ENCODE measurements at places on chromosomes 4 and X.
A peak's percentile ranks its signal among the peaks of the same experiment; 100 is the strongest.

- DNase-seq: no peak
These were observed 480.1 kb upstream of the FTHL17 start for GRCh38 chrX:31551913-31552312.

- DNase-seq: peak; percentile 48
These were observed 47.3 kb upstream of the TLR3 start for GRCh38 chr4:186021461-186022167.

DNA sequence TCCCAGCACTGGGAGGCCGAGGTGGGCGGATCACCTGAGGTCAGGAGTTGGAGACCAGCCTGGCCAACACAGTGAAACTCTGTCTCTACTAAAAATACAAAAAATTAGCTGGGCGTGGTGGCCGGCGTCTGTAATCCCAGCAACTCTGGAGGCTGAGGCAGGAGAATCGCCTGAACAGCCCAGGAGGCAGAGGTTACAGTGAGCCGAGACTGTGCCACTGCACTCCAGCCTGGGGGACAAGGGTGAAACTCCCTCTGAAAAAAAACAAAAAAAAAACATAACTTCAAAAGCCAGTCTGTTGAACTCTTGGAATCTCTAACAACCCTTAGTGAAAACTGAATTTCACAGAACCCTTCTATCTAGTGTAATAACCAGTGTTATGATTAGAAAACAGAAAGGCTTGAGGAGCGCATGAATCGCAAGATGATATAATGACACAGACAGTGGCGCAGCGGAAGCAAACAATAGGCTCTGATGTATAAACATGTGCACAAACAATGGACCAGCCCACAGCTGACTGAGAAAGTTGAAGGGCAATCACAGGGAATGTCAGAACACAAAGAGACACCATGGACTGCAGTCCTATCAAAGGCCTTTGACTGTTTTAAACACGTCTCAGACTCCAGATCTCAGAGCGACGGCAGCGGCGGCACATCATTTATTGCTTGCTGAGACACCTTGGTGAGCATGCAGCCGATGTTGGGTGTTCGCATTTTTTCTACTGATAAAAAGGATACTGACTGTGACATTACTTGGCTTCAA, 81.6 kb downstream of the NSUN7 start:
- DNase-seq: no peak

- DNase-seq: no peak
These were observed 16.6 kb downstream of the DCUN1D4 start for GRCh38 chr4:51859476-51860031.

- DNase-seq: no peak
These were observed 122.4 kb downstream of the BCOR start for GRCh38 chrX:39975101-39975925.

- peak; percentile 69 for DNase-seq
These were observed 175.9 kb upstream of the RPS6KA3 start for GRCh38 chrX:20442597-20442996.

GRCh38 chr4:20251796-20252655, at the start of gene SLIT2:
TSS of gene SLIT2 (plus strand) at chr4:20251905. CDS start at chr4:20253816, 1,911 bp downstream.
- peak; percentile 90 for DNase-seq

DNA sequence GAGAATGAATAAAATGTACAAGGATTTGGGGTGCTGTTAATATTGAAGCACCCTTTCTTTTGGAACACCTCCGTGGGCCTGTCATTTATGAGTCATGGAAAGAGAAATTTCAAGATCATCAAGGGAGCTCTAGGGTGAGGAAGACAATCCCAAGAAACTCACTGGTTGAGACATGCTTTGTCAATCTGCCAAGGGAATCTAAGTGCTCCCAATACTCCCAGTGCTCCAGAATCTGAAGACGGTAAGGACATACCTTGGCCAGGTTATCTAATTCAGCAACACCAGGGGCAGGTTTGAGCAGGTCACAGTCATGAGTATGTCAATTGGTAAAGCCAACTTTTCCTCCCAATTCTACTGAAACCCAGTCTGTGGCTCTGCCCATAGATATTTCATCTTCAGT, 556.4 kb upstream of the CPEB2 start:
- DNase-seq: no peak

GRCh38 chr4:154024097-154024694, 235.3 kb upstream of the SFRP2 start:
- DNase-seq: no peak

- no peak for DNase-seq
These were observed 9.1 kb downstream of the NEK1 start for GRCh38 chr4:169603312-169603711.

DNA sequence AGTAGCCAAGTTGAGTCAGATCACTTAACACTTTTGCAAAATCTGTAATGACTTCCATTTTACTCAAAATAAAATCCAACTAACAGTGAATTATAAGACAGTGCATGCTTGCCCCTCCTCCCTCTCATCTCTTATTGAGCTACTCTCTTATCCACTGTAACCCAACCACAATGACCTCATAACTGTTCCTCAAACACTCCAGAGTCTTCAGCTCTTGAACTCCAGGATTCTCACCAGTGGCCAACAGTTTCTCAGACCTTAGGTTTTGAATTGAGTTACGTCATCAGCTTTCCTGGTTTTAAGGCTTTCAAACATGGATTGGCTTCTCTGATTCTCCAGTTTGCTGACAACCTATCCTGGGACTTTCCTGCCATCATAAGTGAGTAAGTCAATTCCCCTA, 938.3 kb downstream of the RAB28 start:
- DNase-seq: no peak

DNA sequence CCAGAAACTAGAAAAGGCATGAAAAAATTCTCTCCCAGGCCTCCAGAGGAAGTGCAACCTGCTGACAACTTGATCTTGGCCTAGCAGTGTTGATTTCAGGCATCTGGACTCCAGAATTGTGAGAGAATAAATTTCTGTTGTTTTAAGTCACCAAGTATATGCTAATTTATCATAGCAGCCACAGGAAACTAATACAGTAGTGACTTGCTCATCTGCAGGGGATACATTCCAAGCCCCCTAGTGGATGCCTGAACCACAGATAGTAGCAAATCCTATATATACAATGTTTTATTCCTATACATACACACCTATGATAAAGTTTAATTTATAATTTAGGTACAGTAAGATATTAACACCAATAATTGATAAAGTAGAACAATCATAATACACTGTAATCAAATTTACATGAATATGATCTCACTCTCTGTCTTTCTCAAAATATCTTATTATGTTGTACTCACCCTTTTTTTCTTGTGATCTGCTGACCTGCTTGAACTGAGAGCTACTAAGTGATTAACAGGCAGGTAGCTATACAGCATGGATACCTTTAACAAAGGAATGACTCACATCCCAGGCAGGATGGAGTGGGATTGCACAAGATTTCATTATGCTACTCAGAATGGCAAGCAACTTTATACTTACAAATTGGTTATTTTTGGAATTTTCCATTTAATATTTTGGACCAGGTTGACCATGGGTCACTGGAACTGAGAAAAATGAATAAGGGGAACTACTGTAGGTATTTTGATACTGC, 501.1 kb downstream of the KCNIP4 start:
- DNase-seq: no peak

DNA sequence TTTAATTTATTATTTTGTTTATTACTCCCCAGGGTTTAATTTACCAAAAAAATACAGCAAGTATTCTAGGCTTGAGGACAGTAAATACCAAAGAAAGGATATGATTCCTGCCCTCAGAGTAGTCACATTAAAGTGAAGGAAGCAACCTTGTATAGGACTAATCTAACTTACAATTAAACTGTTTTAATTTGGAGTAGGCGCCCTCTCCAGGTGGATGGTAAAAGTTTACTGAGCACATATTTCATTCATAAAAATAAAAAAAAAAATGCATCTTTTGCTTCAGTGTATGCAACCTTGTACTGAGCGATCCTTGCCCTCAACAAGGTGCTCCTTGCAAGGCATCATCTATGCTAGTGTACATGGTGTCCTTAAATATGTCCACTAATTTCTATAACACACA, 72.0 kb upstream of the MAGEB16 start:
- DNase-seq: no peak

DNA sequence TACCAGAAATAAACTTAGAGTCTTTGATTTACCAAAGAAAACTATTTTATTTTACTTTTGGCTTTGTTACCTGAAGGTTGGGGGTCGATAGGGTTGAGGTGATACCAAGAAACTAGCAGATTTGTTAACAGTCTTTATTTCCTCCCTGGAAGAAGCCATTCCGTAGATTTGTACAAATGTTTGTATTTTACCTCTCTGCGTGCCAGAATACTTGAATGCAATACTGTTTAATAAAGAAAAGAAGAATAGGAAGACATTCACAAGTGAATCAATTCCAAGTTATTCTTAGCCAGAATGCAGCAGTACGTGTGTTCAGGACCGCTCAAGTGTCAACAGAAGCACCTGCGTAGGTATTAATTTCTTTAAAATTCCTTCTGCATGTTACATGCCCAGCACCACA, 260.3 kb upstream of the TENM3 start:
- DNase-seq: no peak

- peak; percentile 21 for DNase-seq
These were observed 56.8 kb upstream of the EXOC1L start for GRCh38 chr4:55762819-55763218.

GRCh38 chrX:68997911-68998310, 167.3 kb downstream of the PJA1 start:
- peak; percentile 75 for DNase-seq

GRCh38 chrX:65607070-65607742, 60.2 kb upstream of the MSN start:
- peak; percentile 40 for DNase-seq

DNA sequence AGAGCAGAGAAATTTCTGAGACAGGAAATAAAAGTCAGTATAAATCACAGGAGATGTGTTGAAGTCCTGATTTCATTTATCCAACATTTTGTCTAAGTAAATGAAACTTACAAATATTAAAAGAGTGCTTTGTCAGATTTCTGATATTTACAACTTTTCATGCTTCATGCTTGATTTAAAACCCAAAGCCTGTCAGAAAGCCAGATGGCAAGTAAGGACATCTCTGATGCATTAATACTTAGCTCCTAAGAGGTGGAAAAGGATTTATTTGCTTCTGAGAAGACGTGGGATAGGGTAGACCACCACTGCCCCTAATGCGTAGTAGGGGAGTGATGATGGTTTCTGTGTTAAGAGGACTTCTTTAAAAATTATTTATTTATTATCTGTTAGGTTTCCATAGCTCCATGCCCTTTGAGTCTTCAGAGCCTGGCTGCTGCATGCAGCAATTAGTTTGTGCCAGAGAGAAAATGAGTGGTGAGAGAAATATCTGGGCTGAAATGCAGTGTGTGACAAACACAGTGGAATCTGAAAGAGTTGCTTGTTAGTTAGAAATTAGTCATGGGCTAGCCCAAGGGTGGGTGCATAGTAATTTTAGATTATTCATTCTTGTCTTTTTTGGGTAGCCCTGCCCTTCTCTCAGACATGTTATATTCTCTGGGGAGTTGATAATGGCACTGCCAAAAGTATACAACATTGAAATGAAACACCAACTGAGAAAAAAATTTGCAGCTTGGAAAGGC, 333.8 kb downstream of the C4orf33 start:
- DNase-seq: peak; percentile 2

- DNase-seq: no peak
These were observed 124.3 kb downstream of the RAB28 start for GRCh38 chr4:13359809-13360208.

DNA sequence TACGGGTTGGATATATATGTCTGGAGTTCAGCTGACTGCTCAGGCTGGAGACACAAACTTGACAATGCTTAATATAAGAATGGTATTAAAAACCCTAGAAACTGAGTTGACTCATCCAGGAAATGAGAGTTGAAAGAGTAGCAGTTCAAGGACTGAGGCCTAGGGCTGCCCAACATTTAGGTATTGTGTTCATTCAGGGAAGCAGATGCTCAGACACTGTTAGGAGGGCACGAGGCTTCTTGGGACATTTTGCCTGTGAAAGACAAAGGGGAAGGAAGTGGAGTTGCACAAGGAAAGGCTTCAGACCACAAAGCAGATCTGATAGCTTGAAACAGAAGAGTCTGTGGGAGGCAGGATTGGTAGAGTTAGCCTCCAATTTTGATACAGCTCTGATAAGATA, 52.0 kb upstream of the HS3ST1 start:
- DNase-seq: no peak

GRCh38 chrX:23871905-23872546, 35.7 kb downstream of the APOO start:
- no peak for DNase-seq

DNA sequence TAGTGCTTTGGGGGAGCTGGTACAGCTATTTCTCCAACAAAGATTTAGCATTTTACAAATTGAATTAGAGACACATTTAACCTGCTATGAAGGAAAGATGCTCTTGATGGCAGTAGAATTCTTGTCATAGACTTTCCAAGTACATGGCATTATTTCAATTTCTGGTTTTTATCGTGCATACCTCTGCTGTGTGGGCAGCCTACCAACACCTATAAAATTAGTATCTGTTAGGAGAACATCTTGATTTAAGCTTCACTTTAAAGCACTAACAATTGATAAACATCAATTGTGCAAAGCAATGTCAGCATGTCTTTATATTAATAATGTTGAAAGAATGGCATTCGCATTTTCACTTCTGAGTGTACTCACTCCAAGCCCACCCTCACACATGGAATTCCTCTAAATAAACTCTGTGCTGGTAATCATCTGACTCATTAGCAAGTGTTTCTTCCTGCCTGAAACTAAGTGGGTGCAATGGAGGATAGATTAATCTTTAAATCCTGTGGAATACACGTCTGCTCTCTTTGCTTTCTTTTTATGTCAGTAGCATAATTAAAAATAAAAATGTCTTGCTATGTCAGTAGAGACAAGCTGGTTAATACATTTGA, 279.8 kb upstream of the MAGEB18 start:
- DNase-seq: peak; percentile 12

GRCh38 chr4:5747738-5748375, 36.9 kb downstream of the EVC start:
- DNase-seq: peak; percentile 92

- peak; percentile 21 for DNase-seq
These were observed 492 bp upstream of the SLIT2 start for GRCh38 chr4:20251031-20251795.

DNA sequence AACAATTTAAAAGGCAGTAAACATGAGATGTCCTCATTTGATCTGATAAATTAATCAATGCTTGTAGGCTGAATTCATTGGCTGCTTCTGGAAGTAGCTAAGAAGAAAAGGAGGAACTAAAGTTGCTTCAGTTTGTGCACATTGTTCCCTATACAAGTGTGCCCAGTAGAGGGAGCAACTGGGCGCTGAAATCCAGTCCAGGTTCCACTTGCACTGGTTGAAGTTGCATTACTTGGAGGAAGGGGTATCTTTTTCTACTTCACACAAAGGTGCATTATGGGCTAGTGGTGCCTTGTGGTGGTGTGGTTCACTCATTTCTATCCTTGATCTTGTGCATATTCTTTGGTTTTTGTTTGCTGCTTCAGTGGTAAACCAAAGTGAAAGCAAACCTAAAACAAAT, 67.9 kb upstream of the SOX3 start:
- peak; percentile 15 for DNase-seq

- no peak for DNase-seq
These were observed 24.3 kb downstream of the ADD1 start for GRCh38 chr4:2867758-2868491.

DNA sequence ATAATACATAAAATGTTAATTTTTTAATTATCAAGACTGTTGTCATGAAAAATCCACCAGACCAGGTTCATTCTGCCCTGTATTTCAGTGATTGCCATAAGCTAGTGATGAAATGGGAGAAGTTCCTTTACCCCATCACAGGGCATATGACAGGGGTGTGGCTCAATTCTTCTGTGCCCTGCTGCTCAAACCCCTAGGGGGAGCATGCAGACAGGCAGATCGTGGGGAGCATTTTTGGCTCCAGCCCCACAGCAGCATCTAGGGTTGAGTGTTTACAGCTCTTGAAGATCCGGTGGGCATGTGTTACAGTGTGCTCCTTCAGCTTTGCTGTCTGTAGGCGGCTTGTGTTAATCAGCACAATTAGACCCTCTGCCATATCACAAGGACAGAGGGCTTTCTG, 700.7 kb downstream of the PCDH18 start:
- DNase-seq: no peak
